ENCODE measurements at places on chromosomes 1 and 21. TPM values are rescaled to one million over a fixed set of nuclear protein-coding genes. Genes with fewer than 3 reads are reported as not detected.
A peak's percentile ranks its signal among the peaks of the same experiment; 100 is the strongest.

C1orf141 gene
- total RNA-seq: not detected

ADORA1 gene
- 12.5 TPM for total RNA-seq

DNA sequence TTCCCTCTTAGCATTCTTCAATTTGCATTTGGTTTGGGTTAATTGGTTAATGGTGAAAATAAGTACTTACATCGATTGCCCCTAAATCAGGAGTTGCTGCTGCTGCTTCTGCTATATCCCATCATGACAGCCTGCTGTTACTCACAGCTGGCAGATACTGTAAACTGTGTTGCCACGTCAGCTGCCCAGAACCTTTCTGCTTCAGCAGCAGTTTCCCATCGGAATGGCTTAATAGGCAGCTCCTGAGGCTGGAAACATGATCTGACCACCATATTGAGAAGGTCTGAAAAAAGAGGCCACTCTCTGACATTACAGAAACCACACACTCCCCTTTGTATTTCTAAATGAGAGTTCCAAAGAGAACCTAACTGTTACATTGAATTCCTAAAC lies 14.3 kb upstream of the SEC16B start:
- DNase-seq: peak; percentile 41

DNA sequence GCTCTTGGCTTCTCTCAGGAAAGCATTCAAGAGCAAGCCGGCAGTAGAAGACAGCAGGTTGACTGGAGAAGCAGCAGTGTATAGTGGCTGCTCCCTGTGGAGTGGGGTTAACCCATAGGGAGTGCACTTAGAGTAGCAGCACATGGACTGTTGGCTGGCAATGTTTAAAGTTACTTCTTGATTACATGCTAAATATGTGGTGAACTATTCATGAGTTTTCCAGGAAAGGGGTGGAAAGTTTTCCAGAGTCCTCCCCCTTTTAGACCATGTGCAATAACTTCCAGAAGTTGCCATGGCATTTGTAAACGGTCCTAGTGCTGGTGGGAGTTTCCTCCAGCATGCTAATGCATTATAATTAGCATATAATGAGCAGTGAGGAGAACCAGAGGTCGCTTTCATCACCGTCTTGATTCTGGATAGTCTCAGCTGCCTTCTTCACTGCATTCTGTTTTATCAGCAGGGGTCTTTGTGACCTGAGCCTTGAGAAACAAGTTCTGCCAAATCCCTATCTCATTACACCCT lies 131.8 kb downstream of the CCDC185 start:
- no peak for DNase-seq

- DNase-seq: no peak
Observed at GRCh38 chr1:185862235-185862634, 128.0 kb downstream of the HMCN1 start.

MPL gene
- total RNA-seq: 0.40 TPM

- DNase-seq: no peak
Observed at GRCh38 chr1:212513586-212513985, 80.9 kb downstream of the NENF start.

IVL gene
- total RNA-seq: not detected

GRCh38 chr21:18810136-18810535 lies 406.6 kb upstream of the TMPRSS15 start:
- no peak for DNase-seq

FCRL2 gene
- not detected for total RNA-seq

- DNase-seq: no peak
Observed at GRCh38 chr1:57858740-57859139, 434.9 kb upstream of the DAB1 start.

DNA sequence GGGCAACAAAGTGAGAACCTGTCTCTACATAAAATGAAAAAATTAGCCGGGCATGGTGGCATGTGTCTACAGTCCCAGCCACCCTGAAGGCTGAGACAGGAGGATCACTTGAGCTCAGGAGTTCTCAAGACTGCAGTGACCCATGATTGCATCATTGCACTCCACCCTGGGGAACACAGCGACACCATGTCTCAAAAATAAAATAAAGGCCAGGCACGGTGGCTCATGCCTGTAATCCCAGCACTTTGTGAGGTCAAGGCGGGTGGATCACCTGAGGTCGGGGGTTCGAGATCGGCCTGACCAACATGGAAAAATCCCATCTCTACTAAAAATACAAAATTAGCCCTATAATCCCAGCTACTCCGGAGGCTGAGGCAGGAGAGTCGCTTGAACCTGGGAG lies 20.1 kb downstream of the ANKRD13C start:
- no peak for DNase-seq

LAMB3 gene
- total RNA-seq: 5.0 TPM

- no peak for DNase-seq
Observed at GRCh38 chr1:167420510-167420909, 97.8 kb downstream of the CD247 start.

- no peak for DNase-seq
Observed at GRCh38 chr1:17204546-17205440, at the start of gene PADI1. Gene PADI1, plus strand, starts transcription at chr1:17205128. Its CDS starts 90 bp downstream, at chr1:17205218.

DNA sequence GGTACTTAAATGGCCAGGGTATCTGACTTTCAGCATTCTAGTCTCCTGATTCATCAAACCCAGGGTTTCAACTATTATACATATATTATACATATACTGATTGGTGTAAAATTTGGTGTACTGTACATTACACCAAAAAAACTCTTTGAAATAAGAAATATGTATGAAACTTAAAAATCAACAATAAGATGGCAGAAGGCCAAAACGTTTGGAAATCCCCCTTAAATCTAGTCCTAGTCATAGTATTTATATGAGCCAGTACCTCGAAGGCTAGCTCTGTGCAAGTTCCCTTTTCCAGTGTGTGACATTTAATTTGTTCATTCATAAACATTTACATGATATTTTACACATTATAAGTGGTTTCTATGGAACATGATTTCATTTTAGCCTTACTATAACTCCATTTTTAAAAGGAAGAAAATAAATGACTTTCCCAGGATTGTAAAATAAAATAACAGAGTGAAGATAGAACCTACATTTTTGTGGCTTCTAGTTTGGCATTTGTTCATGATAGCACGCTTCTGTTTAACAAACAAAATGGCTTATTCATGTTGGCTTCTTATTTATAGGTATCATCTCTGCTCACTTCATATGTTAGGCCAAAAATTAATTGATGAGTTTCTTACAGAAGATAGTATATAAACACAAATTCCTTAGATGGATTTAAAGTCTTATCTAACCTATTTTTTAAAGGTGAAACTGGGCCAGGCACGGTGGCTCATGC lies 18.8 kb upstream of the ZNF281 start:
- DNase-seq: no peak

GRCh38 chr1:8202182-8202905 lies 115.6 kb upstream of the SLC45A1 start:
- peak; percentile 74 for DNase-seq

DNA sequence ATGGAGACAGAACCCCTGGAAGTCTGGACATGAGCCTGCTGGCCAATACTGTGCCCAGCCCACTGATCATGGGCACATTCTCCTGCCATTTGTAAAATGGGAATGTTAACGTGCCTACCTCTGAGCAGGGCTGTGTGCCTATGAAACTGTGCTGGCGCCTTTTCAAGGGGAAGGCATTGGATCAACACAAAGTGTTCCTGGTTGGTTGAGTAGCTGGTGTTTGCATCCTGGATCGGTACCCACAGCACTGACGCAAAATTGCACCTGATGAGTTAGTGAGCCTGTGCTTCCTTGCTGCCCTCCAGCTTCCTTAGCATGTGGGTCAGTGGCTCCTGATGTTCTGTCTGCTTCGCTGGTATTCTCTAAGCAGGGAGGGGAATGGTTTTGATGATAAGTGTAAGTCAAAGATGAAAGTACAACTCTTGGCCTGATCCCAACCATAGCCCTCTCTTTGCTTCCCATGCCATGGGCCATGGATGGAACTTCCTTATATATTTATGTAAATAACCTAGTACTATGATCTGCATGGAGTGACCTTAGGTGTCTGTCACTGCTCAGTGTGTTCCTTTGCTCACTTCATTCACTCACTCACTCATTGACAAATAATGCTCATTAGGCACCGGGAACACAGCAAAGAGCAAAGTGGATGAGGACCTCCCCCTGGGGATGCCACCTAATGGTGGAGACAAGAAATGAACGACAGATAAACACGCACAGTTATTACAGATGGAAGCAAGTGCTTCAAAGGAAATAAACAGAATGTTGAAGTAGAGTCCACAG lies 22.7 kb downstream of the MAB21L3 start:
- no peak for DNase-seq

GRCh38 chr21:36783612-36784374 lies 84.9 kb downstream of the SIM2 start:
- no peak for DNase-seq

RGS4 gene
- total RNA-seq: 0.78 TPM

ATP1A2 gene
- total RNA-seq: 210 TPM

TMPRSS15 gene
- total RNA-seq: not detected

- DNase-seq: no peak
Observed at GRCh38 chr1:236753516-236753915, 41.6 kb upstream of the MTR start.

- no peak for DNase-seq
Observed at GRCh38 chr1:111468717-111469100, 5.1 kb upstream of the C1orf162 start.

CELA2A gene
- not detected for total RNA-seq

PTGFRN gene
- total RNA-seq: 81.5 TPM

DNA sequence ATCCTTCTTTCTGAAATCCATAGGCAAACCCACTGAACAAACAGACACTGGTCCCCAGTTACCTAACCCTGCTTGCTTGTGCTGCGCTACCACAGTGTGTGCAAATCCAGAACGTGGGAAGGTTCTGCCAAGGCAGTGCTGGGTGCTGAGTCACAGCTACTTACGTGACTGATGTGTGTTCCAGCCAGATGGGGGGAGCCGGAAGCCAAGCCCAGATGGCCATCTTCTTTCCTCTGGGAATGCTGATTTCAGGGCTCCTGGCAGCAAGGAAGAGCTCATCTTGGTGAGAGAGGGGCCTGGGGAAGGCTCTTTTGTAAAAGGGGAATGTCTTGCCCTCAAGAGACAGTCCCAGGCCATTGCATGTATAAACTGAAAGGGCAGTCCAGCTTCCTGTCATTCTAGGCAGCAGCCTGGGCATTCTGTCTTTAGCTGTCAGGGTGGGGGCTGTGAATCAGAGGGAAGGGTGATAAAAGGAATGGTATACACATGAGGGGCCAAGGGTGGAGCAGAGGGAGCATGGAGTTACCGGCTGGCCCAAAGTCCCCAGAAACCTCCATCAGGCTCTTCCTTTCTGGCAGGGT lies 54.1 kb downstream of the CD46 start:
- peak; percentile 89 for DNase-seq

PAPPA2 gene
- total RNA-seq: 0.32 TPM

GRCh38 chr1:54715493-54716298 lies at the start of gene TTC4:
Gene TTC4, plus strand, starts transcription at chr1:54715861. Its CDS starts 48 bp downstream, at chr1:54715909.
- peak; percentile 90 for DNase-seq
